ENCODE measurements at places on chromosomes 16 and 17.

GRCh38 chr17:50956750-50957523 is 90.8 kb upstream of the TOB1 start:
- DNase-seq = peak; percentile 59

DNA sequence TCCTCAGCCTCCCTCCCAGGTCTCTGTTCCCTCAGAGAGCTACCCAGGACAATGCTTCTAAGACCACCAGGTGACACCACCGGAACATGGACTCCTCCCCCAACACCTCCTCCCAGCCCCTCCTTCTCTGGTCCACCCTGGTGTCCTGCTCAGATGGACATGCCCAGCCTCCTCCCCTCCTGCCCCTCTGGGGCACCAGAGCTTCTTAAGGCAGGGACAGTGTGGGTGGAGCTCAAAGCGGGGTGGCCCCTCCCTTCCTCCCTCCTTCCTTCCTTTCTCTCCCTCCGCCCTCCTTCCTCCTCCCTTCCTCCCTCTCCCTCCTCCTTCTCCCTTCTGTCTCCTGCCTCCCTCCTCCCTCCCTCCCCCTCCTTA is 22.7 kb downstream of the TRPV3 start:
- DNase-seq = no peak

- no peak for DNase-seq
These were observed 18.8 kb downstream of the CDK5RAP3 start for GRCh38 chr17:47989700-47990099.

GRCh38 chr17:82939621-82940135 is 99.9 kb upstream of the ZNF750 start:
- no peak for DNase-seq

GRCh38 chr16:84307209-84307954 is 12.7 kb downstream of the WFDC1 start:
- no peak for DNase-seq

DNA sequence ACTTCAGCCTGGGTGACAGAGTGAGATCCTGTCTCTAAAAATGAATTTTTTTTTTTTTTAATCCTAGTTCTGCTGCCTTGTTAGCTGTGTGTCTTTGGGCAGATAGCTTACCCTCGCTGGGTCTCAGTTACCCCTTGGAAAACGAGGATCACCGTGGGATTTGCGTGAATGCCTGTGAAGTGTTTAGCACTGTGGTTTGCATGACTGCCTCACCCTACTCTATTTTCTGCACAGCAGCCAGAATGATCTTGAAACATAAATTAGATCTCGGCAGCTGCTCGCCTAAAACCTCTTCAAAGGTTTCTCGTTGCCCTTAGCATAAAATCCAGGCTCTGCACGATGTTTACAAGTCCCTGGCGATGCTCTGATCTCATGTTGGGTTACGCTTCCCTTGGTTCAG is 71.2 kb upstream of the GRIN2A start:
- no peak for DNase-seq

DNA sequence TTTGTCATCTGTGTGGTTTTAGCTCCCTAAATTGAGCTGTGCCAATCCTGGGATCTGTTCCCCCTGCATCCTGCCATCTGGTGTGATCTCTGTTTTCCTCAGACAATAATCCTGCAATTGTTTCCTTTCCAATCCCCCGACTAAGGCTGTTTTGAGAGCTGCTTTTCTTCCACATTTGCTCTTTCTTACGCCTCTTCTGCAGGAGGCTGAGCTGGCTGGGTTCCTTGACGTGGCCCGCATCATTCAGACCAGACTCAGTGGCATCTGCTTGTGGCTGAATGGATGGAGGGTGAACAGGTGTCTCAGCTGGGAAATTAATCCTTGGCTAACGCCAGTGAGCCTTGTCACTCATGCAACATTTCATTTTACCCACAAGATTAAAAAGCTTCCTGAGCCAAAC is 9.8 kb upstream of the MED9 start:
- DNase-seq = no peak

DNA sequence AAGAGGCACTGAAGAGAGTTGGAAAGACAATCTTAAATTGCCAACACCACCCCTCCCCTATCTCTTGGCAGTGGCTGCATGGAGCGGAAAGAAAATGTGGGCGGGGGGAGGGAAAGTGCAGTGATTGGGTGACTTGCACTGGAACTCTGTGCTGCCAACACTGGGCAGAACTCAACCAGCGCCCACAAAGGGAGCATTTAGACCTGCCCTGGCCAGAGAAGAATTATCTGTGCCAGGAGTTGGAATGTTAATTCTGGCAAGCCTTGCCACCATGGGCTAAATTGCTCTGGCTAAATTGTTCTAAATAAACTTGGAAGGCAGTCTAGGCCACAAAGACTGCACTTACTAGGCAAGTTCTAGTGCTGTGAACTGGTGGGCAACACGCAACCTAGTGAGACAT is 6.5 kb upstream of the CCL13 start:
- no peak for DNase-seq

GRCh38 chr16:79843631-79844043 is 243.1 kb upstream of the MAF start:
- no peak for DNase-seq

GRCh38 chr16:84339766-84340165 is 28.6 kb upstream of the ATP2C2 start:
- DNase-seq = no peak

DNA sequence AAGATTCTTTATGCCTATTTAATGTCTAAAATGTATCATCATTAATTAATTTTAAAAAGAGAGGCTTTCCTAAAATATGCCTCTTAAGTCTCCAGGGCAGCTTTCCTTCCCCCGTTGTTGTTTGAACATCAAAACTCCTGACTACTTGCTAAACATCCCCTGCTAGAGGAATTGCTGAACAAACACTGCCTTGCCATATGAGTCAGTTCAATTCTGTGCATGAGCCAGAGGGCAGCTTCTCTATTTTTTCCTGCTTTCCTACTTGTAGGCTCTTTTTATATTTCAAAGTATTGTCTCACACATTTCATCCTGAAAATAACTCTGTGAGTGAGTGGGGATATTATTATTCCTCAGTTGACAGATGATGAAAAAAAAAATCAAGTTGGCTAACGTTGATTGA is 143.4 kb downstream of the HS3ST4 start:
- no peak for DNase-seq

DNA sequence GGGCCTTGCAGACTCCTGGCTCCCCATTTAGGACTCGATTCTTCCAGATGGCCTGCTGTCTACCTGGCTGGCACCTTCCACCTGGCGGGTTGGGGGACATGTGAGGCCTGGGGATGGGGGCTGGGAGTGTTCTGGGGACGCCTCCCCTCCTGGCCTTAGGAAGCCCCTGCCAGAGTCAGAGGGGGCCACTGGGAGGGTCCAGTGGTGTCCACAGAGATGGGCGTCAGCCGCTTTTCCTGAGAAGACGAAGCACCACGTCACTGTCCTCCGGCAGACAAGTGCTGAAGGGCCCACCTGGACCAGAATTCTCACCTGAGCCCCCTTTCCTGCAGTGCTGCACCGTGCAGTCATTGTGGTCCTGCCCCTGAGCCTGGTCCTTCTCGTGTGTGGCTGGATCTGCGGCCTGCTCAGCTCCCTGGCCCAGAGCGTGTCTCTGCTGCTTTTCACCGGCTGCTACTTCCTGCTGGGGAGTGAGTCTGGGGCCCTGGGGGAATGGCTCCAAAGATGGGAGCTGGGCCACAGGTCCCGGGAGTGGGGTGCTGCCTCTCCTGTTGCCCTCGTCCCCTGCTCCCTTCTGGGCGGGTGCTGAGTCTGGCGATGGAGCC is 2.9 kb downstream of the TMEM235 start:
- DNase-seq = no peak

DNA sequence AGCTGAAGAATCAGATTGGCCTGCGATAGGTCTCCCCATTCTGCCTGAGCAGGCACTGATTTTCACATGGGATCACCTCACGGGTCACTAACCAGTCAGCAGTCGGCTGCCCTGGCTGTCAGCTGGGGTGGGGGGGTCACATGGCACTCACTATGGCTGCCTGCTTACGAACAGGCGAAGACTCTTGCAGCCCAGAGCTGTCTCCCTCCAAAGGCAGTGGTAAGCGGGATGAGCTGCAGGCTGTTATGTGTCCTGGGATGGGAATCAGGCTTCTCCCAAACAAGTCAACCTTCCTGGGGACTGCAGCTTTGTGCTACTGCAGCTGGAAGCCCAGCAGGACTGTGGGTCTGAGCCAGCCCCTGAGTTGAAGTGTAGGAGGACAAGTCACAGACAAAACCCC is 29.0 kb upstream of the ADORA2B start:
- no peak for DNase-seq

DNA sequence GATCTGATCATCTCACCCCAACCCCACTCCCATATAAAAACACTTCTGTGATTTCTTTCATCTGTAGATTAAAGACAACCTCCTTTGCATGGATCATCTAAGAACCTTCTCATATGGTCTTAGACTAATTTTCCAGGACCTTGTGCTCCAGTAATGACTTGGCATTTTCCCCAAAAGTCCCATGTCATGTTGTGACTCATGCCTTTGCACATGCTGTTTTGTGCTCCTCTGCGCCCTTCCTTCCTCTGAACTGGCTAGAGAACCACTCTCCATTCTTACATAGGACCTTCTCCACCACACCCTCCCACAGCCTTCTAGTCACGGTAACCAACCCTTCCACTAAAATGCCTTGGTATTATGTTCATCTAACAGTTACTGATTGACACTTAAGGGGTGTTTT is 99.5 kb upstream of the AXIN2 start:
- no peak for DNase-seq

DNA sequence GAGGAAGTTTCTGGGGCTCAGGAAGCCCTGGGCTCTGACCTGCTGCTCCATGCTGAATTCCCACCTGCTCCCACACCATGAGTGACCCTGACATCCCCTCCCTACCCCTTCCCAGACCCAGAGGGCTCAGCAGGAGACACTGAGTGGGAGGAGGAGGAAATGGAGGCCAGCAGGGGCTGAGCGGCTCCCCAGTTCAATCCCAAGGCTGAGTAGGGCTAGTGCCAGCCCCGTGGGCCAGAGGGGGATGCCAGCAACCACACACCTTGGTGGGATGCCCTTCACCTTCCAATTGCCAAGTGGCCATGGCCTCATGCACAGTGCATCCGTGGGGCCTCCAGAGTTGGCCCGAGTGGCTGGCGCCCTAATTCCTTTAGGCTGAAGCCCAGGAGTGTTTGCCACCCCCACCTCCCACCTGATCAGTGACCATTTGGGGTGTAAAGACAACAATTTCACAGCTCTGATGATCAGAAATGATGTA is 1.0 kb upstream of the ADGRG3 start:
- no peak for DNase-seq

- DNase-seq = no peak
These were observed 23.6 kb downstream of the SPPL2C start for GRCh38 chr17:45868276-45868675.

- DNase-seq = no peak
These were observed 1.8 kb upstream of the ADAT1 start for GRCh38 chr16:75624921-75625334.

- DNase-seq = no peak
These were observed 143.2 kb downstream of the ITFG1 start for GRCh38 chr16:47317465-47318240.

DNA sequence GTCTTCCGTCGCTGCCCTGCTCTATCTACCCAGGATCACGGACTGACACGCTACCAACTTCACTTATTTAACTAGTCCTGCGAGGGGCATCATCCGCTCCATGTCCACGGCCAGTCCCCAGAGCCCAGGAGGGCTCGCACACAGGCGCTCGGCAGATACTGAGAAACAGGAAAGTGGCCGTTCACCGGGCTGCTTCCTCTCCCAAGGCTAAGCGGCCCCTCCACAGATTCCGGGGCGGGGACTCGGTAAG is 388 bp downstream of the OXLD1 start:
- DNase-seq = no peak

DNA sequence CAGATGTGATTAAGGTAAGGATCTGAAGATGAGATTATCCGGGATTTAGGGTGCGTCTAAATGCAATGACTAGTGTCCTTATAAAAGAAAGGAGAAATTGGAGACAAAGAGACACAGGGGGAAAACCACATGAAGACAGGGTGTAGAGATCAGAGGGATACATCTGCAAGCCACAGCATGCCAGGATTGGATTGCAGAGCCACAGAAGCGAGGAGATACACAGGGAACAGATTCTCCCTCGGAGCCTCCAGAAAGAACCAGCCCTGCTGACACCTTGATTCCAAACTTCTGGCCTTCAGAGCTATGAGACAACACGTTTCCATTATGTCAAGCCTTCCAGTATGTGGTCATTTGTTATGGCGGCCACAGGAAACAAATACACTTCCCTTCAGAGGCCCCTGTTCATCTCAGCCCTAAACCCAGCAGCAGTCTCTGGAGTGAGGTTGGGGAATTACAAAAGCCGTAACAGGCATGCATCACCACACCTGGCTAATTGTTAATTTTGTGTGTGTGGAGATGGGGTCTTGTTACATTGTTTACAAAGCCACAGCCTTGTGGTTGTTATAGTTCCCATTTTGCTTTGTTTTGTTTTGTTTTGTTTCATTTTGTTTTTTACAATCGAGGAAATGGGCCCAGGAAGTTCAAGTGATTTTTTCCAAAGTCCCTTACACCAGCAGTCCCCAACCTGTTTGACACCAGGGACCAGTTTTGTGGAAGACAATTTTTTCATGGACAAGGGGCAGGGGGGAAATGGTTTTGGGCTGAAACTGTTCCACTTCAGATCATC is 51.6 kb upstream of the LYRM9 start:
- no peak for DNase-seq

GRCh38 chr17:77382356-77382911 is 241.7 kb downstream of the SEC14L1 start:
- no peak for DNase-seq
